ENCODE measurements at places on chromosomes 5 and 9.

GRCh38 chr9:84224246-84224645, 116.3 kb downstream of the SLC28A3 start:
- DNase-seq: no peak

DNA sequence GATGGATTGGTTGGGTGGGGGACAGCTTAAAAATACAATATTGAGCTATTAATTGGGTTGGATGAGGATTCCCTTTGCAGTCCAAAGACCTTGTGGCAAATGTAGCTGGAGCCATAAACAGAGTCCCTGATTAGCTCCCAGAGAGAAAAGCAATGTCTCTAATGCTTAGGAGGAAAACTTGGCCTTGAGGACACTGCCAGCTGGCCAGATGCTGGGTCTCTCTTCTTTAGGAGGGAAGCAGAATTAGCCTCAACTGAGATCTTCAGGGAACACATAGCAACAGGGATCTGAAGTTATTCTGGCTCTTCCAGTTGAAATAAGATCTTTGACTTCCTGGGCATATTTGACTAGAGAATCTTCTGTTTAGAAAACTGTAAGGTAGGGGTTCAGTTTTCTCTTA, 121.7 kb upstream of the WWC1 start:
- DNase-seq: no peak

- DNase-seq: no peak
These were observed 2269.4 kb upstream of the WWC1 start for GRCh38 chr5:166022065-166022464.

- no peak for DNase-seq
These were observed 3.3 kb upstream of the BRD3 start for GRCh38 chr9:134071149-134071548.

DNA sequence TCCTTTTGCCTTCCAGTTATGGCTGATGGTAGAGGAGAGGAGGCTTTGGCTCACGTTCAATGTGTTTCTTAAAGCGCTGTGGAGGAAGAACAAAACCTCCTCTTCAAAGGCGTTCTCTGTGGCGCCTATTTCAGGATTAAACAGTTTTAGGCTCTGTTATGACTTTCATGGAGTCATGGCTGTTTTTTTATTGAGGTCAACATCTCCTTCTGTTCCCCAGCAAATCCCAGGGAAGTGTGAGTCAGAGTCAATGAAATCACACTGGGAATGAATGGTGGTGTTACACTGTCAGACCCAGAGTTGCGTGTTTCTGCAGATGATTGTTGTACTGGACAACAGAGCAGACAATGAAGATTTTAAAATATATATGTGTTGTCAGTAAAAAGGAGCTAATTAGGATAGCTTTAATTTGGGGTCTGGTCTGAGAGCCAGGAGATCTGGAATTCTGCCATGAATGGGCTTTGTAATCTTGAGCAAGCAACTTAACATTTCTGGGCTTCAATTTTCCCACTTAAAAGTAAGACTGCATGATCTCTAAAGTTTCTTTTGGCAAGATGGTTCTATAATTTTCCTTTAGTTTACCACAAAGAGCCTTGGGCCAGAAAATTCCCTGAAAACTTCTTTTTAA, 240.7 kb downstream of the CSNK1G3 start:
- no peak for DNase-seq

- DNase-seq: no peak
These were observed 17.5 kb upstream of the F2RL1 start for GRCh38 chr5:76801159-76801802.

GRCh38 chr5:127373858-127374491, 83.4 kb downstream of the MEGF10 start:
- DNase-seq: no peak

DNA sequence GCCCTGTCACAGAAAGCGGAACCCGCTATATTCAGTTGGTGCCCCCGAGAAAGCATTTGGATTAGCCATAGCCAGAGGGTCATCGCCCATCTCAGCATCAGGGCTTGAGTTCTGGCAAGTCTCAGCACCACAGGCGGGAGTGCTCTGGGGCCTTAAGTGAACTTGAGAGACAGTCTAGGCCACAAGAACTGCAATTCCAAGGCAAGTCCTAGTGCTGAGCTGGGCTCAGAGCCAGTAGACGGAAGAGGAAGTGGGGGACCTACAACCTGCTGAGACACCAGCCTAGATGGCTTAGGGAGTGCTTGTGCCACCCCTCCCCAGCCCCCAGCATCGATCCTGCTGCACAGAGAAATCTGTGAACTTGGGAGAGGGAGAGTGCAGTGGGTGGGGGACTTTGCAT, 594.9 kb downstream of the CCDC171 start:
- DNase-seq: no peak

DNA sequence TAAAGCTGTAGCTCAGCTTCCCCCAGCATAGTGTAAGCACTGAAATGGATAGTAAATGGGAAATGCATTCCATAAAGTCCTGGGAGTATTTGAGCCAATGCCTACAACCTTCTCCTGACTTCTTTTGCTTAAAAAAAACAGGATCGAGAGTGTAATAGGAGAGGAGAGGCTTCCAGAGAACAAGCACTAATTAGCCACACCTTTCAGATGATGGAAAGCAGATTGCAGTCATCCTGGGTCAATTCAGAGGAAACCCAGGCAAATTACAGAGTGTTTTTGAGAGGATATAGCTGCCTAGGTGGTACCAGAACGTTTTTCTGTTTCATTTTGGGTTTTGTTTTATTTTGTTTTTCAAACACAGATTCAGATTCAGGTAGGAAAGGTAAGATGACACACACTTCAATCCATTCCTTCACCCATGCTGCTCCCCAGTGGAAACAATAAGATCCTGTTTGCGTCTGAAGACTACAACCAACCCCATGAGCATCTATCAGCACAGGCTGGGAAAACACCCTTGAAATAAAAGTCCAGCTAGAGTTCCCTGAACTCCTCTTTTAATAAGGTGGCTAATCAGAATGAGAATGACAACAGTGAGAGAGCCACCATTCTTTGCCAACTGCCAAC, 95.6 kb downstream of the RFK start:
- no peak for DNase-seq

GRCh38 chr9:122180633-122181032, 20.9 kb downstream of the MORN5 start:
- no peak for DNase-seq

GRCh38 chr5:134451936-134452505, 40.3 kb upstream of the CDKN2AIPNL start:
- DNase-seq: no peak

- no peak for DNase-seq
These were observed 501.7 kb downstream of the ARHGEF28 start for GRCh38 chr5:74127381-74128320.

GRCh38 chr9:133621725-133622267, 12.6 kb upstream of the FAM163B start:
- no peak for DNase-seq

GRCh38 chr9:133004091-133004998, 25.9 kb downstream of the GFI1B start:
- DNase-seq: no peak
